CD4-positive, alpha-beta T cell treated with Interleukin-4 for 4 hours (primary cell): ENCODE measurements at places on chromosomes 3 and 15.

- no peak for DNase-seq
Observed at GRCh38 chr3:43187836-43188479, 82.1 kb upstream of the POMGNT2 start.

GRCh38 chr3:166897811-166898210 is 482.3 kb downstream of the ZBBX start:
- no peak for DNase-seq

DNA sequence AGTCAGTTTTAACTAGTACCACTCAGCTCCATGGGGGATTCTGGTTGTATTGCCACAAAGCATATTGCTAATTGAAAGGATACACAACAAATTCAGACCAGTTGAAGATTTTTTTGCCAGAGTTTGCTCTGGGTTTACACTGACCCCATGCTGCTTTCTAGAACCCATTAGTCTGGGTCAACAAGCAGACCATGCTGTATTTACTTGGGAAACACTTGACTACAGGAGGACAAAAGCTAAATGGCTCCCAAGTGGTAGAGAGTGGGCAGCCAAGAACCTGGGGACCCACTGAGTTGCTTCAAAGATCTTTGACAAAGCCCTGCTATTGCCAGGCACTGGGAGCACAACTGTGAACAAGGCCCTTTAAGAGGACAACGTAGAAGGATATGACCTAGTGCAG is 86.8 kb upstream of the PSMD6 start:
- DNase-seq: no peak

GRCh38 chr3:106611116-106611515 is 742.3 kb upstream of the CBLB start:
- no peak for DNase-seq
